ENCODE measurements at places on chromosomes 4 and X.

DNA sequence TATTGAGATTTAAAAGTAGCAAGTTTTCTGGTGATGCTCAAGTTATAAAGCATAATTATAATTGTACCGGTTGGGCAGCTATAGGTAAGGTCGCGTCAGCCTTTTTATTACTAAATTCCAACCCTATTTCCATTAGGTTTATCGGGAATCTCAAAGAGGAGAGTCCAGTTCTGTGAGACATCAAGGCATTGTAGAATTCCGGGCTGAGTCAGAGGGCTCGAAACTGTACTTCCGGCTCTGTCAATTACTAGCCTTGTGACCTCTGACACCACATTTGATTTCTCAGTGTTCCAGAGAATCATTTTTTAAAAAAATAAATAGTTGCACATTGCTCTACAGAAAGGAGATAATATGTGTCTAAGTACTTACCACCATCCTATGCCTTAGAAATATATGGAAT is 4.3 kb downstream of the IL1RAPL1 start:
- DNase-seq = no peak

GRCh38 chr4:121278811-121279368 is 101.9 kb downstream of the QRFPR start:
- DNase-seq = no peak

DNA sequence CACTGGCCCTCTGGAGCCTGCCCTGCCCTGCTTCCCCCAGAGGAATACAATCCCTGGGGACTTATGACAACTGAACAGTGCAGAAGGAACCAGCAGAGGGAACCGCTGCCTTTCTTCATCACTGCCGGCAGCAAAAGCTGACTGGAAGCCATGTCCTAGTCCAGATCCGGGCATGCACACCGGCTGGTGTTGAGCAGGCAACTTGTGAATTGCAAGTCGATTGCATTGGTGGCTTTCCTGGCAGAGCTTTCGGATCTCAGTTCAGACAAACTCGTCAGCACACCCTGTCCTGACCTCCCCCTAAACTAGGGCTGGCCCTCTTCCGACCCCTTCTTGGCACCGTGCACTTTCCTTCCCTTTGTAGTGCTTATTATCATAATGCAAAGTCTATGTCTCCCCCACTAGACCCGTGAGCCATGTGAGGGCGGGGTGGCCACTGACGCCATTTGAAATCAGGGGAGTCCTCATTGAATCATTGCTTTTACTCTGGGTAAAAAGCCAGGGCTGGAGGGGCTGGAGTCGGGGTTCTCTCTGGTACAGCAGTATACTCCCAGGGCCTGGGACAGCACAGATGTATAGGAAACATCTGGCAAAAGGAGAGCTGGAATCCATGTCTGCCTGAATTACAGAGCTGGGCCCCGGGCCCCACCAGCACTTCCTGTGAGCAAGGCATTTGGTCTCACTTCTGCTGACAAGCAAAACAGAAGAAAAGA is 1.8 kb downstream of the ARHGAP4 start:
- no peak for DNase-seq

- DNase-seq = no peak
Measured at GRCh38 chr4:182593864-182594263, 323.3 kb downstream of the DCTD start.

GRCh38 chrX:57156397-57157049 is 19.3 kb upstream of the SPIN2A start:
- DNase-seq = no peak
